ENCODE measurements at places on chromosomes 12 and 14.

- DNase-seq: no peak
Observed at GRCh38 chr14:65940056-65940735, 527.7 kb downstream of the FUT8 start.

GRCh38 chr14:81281332-81281731 lies 60.6 kb upstream of the GTF2A1 start:
- DNase-seq: no peak

DNA sequence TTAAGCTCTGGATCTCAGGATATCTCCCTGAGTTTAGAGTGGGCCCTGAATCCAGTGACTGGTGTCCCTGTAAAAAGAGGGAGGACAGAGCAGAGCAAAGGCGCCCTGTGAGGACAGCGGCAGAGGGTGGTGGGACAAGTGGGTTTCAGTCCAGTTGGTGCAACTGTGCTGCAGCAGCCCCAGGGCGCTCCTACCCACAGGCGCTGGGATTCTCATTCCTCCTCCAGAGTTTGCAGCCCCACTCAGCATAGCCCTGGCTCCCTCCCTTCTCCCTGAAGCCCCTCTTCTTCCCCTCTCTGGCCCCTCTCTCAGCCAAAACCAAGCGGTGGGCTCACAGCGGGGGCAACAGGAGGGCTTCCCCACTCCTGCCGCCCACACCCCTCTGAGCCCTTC lies 1.6 kb downstream of the TMEM179 start:
- no peak for DNase-seq

DNA sequence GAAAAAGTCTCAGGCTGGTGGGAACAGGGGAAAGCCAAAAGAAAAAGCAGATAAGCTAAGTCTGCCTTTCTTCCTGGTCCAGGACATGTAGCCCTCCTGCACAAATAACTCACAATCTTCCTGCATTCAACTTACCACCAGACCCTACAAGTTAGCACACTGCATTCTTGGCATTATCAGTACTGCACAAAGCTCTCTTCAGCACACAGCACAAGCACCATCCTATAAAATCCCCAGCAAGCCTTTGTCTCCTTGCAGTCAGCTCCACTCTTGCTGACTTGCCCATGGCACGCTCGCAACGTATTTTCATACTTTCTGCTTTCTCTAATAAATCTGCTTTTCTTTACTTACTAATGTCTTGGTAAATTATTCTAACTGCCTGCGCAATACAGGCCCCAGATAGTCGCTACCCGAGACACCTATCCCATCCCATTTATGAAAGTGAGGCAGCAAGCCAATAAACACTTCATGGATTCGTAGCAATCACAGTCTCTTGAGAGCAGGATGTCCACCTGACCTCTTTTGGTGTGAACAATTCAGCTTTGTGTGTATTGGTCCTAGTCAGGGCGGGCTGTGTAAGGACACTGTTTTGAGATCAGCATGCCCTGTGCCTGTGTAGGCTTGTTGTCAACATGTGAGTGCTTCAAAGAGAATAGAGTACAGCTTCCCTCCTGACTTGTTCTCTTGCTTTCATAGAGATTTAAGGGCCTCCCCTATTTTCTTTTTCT lies 49.0 kb downstream of the TMEM117 start:
- DNase-seq: no peak

DNA sequence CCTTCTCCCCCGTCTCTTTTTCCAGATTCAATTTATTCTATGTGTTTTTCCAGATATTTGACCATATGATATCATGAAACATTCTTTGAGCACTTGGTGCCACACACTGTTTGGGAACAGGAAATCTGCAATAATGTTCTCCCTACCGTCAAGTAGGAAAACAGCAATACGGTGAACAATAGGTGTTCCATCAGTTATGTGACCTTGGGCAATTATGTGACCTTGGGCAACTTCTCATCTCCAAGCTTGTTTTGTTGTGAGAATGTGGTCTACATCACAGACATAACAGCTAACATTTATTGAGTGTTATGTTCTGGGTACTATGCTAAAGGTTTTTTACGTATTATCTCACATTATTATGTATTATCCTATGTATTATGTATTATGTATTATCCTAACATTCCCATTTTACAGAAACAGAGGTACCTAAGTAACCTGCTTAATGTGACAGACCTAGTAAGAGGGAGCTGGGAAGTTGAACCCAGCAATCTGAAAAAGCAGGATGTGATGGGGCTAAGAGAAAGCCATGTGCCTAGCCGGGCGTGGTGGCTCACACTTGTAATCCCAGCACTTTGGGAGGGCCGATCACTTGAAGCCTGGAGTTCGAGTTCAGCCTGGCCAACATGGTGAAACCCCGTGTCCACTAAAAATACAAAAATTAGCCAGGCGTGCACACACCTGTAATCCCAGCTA lies 1.2 kb upstream of the NEK9 start:
- no peak for DNase-seq

GRCh38 chr12:45638386-45638785 lies 91.1 kb upstream of the ARID2 start:
- DNase-seq: no peak

DNA sequence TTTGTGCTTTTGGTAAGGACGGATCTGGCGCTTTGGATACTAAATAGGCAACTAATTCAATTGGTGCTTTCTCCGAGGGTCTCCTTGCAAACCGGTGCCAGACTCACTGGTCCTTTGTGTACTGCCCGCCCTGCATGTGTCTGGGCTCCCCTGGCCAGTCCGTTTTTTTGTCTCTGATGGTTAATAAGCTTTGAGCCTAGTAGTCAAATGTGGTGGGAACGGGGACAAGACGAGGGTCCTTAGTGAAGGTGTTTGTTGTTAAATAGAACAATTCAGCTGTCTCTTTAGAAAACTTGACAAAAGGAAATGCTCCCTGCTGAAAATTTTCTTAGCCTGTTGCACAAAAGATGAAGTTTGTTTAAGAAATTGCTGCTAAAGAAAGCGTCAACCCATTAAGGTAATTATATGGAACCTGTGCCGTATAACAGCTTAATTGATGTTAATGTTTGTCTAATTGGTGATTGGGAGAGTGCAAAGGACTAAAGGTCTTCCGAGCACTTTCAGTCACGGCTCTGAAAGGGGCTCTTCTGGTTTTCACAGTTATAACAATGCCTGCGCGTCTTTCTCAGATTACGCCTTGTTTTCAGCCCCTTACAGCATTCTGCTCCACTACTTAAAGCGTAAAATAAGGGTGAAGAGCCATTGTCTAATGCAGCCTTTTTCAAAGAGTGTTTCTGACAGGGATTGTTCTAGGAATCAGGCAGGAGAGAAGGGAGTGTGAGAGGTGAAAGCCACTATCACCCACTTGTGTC lies 537.4 kb downstream of the PRKD1 start:
- no peak for DNase-seq

- DNase-seq: peak; percentile 62
Observed at GRCh38 chr14:68379510-68380328, 413.1 kb downstream of the ZFP36L1 start.

DNA sequence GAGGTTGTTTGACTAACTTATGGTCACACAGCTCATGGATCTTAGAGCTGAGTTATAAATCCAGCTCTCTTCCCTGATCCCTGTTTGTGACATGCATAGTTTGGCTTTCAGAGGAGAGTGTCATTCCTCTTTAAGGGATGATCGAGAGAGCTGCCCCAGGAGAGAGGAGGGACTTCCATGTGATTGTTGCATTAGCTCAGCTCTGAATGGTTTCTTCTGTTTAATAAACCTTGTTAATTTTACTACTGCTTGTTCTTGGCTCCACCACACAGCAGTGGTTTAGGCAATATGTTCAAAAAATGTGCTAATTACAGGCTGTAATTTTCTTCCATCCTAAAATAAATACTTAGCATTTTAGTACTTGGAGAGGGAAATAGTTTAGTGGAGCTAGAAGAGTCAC lies 152.5 kb downstream of the C12orf75 start:
- DNase-seq: no peak

GRCh38 chr14:52551205-52551604 lies 1.1 kb downstream of the TXNDC16 start:
- DNase-seq: no peak

All from CD4-positive, alpha-beta T cell (primary cell).